Right atrium auricular region (tissue), 2 donors: ENCODE measurements at places on chromosomes 12 and 14.

GRCh38 chr12:6038160-6038559 is 86.3 kb downstream of the VWF start:
- peaks cover 17% of the 10 kb centered on the region for H3K36me3 ChIP-seq
- no peaks in the 10 kb centered on the region for H3K4me1 ChIP-seq
- H3K27ac ChIP-seq = no peak overlapping the region
- no peak for DNase-seq
- H3K4me3 ChIP-seq = no peak overlapping the region
- no peaks in the 10 kb centered on the region for H3K27me3 ChIP-seq

DNA sequence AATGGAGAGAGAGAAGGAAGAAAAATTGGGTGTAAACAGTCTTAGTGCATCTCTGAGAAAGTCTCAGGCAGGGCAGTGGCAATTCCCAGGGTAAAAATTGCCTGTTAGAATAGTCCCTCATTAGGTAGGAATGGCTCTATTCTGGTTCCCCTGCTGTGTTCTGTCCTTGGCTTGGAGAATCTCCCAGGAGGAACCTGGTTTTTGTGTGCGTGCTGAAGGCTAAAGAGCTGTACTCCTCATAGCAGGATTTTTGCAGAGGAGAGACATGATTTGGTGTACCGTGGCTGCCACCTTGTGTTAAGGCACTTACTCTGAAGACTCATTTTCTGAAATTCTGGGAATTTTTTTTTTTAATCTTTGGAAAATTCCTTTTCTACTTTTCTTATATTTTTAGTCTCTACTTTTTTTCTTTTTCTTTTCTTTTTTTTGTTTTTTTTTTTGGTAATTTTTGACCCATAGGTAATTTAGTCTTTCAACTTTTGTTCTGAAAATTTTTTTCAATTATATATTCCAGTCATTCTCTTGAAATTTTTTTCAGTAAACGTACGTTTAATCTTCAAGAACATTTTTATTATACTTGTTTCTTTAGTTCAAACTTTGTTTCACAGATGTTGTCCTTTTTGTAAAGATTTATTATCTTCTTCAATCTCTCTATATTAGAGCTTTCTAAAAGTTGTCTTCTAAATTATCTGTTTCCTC is 63.8 kb downstream of the FBXO33 start:
- peaks cover 5% of the 10 kb centered on the region for H3K36me3 ChIP-seq
- no peaks in the 10 kb centered on the region for H3K4me1 ChIP-seq
- no peaks in the 10 kb centered on the region for H3K27me3 ChIP-seq

DNA sequence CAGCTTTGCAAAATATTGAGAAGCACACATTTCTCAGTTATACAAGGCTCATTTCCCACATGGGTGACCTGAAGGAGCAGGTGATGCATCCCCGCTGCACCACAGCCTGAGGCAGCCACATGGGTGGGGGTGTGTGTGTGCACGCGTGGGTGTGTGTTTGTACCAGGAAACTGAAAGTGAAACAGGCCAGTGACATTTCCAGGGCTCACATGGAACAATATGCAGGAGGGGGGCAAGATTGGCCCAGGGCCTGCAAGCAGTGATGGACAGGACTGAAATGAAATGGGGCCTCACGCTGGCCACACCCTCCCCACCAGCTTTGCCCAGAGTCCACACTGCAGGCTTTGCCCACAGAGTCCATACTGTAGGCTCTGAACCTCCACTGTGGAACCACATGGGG is 154.2 kb upstream of the PARP11 start:
- no peaks in the 10 kb centered on the region for H3K4me1 ChIP-seq
- no peak overlapping the region for H3K4me3 ChIP-seq
- no peaks in the 10 kb centered on the region for H3K36me3 ChIP-seq
- H3K27me3 ChIP-seq = no peaks in the 10 kb centered on the region

DNA sequence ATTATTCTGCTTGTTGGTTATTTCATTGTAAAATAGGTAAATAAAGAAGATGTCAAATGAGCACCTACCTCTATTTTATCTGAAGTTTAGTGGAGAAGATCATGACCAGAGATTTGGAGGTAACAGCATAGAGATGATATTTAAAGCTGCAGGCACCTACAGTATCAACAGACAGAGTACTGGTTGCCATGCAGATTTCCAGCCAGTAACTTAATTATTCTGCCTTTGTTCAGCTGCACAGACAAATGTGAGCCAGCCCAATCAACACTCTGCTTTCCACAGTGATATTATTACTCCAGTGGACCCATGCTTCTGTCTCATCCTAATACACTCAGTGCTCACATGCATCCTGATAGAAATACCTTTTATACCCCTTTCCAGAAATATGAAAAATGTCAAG is 348.5 kb upstream of the RGS6 start:
- H3K27me3 ChIP-seq = no peaks in the 10 kb centered on the region
- no peak for DNase-seq
- peaks cover 10% of the 10 kb centered on the region for H3K4me1 ChIP-seq
- H3K36me3 ChIP-seq = no peaks in the 10 kb centered on the region
- no peak overlapping the region for H3K4me3 ChIP-seq
- no peak overlapping the region for H3K27ac ChIP-seq

DNA sequence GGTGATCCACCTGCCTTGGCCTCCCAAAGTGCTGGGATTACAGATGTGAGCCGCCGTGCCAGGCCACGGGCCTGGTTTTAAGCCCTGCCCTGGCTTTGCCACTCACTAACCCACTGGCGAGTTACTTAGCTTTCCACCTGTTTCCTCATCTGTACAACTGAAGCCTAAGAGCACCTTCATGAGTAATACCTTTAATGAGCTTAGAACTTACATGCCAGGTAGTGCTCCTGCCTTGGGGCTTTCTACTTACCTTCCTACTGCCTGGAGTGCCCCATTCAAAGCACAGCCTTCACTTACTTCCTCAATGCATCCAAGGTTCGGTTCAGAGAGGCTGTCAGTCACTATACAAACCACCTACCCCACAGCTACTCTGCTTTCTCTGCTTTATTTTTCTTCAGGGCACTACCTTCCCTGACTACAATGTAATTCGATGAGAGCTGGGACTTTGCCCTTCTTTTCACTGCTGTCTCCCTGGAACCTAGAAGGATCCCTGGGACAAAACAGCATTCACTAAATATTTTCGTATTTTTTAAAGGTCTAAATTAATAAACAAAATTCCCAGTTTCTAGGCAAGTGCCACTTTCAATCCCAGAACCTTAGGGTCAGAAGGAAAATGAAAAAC is 13.8 kb downstream of the ZCCHC8 start:
- no peak overlapping the region for H3K27ac ChIP-seq
- H3K4me1 ChIP-seq = no peaks in the 10 kb centered on the region
- H3K27me3 ChIP-seq = no peaks in the 10 kb centered on the region
- no peak overlapping the region for H3K4me3 ChIP-seq
- peaks cover 84% of the 10 kb centered on the region for H3K36me3 ChIP-seq

DNA sequence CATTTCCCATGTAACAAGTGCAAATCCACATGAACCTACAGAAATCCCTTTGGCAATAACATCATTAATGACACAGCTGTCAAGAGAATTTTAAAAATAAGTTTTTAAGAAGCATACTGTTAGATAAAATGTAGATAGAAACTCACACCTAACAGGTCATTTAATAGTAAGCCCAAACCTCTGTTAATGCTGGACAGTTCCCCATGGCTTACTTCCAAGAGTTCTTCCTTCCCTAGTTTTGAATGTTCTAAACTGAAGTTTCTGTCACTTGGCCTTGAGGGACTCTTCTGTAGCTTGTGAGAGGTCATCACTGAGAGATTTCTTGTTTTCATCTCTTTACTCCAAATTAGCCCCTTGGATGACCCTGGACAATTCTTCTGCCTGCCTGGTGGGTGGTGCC is 22.7 kb downstream of the OTX2 start:
- H3K36me3 ChIP-seq = no peaks in the 10 kb centered on the region
- H3K27me3 ChIP-seq = no peaks in the 10 kb centered on the region
- DNase-seq = no peak
- no peak overlapping the region for H3K4me3 ChIP-seq
- H3K4me1 ChIP-seq = no peaks in the 10 kb centered on the region
- no peak overlapping the region for H3K27ac ChIP-seq

DNA sequence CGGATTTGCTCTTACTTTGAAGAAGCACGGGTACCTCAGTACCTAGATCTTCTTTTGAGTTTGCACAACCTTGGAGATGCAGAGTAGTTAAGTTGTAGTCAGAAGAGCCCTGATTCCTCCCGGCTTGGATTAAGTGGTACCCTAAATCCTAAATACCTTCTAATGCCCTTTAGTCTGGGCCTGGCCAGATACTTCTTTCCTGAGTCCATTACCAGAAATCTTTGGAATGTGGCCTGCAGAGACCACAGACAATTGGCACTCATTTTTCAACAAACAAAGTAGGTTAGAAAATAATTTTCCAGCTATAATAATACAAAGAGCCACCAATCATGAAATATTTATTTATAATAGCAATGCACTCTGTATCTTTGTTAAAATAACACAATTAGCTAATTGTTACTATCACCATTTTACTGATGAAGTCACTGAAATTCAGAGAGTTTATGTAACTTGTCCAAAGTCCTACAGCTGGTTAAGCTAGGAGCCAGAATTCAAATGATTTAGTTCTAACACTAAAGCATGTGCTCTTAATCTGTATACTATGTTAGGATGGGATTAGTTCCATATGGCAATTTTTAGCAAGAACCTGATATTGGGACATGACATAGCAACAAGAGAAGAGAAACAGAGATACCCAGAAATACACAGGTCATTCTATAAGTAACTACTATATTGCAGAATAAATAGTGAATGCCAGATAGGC is 132.1 kb upstream of the PDZRN4 start:
- H3K36me3 ChIP-seq = no peaks in the 10 kb centered on the region
- no peak for DNase-seq
- no peaks in the 10 kb centered on the region for H3K4me1 ChIP-seq
- no peak overlapping the region for H3K27ac ChIP-seq
- no peak overlapping the region for H3K4me3 ChIP-seq
